ENCODE measurements at places on chromosomes 4 and X.
A peak's percentile ranks its signal among the peaks of the same experiment; 100 is the strongest.

GRCh38 chr4:40327340-40327739 lies 7.8 kb upstream of the CHRNA9 start:
- DNase-seq, result peak; percentile 33

GRCh38 chrX:136780763-136781162 lies at the start of gene ARHGEF6:
Gene ARHGEF6 (minus strand): TSS chrX:136780932. CDS start chrX:136780882, 50 bp downstream.
- no peak for DNase-seq

DNA sequence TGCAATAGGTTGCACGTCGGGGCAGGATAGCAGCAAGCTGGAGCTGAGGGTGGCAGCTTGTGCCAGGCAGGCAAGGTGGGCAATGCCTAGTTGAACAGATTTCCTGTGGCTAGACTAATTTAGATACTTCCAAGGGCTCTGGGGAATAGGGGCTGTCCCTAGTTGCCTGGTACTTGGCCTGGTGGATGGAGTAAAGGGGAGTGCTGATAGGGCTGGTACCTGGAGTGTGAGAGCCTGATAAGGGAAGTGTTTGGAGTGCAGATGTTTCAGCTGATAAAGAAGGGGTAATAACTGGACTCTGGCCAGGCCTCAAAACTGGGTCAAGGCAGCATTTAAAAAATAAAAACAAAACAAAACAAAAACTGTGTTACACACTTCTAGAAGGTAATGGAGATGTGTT lies 665.5 kb downstream of the CCSER1 start:
- DNase-seq, result no peak

DNA sequence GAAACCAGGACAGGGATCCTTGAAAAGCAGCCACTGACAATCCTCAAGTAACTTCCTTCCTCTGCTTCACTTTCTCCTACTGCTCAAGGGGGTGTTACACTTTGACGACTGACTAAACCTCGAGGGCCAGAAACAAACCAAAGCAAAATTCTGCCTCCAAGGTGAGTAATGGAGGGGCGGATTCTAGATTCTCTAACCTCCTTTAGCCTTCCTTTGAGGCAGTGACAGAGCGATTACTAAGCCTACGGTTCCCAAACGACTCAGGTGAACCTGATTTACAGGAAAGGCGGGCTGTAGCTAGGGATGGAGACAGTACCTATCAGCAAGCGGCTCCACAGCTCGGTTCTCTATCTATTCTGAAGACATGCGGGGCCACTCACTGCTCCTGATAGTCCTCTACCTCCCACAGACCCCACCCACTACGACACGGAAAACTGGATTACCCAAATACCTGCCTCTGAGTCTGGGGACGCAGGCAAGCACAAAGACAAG lies 487 bp downstream of the TBCK start:
- DNase-seq, result no peak

- DNase-seq, result no peak
Measured at GRCh38 chrX:32687379-32687778, 524.0 kb downstream of the DMD start.

GRCh38 chr4:2932951-2933565 lies 30.1 kb downstream of the NOP14 start:
- DNase-seq, result no peak

GRCh38 chrX:26411045-26411444 lies 195.1 kb downstream of the MAGEB5 start:
- DNase-seq, result no peak

- DNase-seq, result no peak
Measured at GRCh38 chr4:52983563-52984303, 121.6 kb downstream of the RASL11B start.

- no peak for DNase-seq
Measured at GRCh38 chr4:81482326-81482725, 10.6 kb upstream of the RASGEF1B start.

- DNase-seq, result no peak
Measured at GRCh38 chr4:168843635-168844034, 166.4 kb downstream of the CBR4 start.

DNA sequence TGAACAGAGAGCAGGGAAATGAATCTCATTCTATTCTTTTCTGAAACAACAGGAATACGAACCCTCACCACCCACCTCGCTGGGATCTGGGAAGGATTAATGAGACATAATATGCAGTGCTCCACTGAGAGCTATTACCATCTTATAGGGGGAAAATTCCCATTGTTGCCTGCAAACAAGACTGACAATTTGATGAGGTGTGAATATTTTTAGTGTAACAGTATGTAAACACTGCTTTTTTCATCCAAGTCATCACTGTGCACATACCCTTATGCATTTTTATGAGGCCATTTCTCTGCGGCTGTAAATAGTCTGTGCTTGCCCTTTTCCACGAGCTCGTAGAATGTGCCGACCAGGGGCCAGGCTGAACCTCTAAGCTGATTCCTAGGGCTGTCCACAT lies 285.6 kb upstream of the CPEB2 start:
- no peak for DNase-seq

DNA sequence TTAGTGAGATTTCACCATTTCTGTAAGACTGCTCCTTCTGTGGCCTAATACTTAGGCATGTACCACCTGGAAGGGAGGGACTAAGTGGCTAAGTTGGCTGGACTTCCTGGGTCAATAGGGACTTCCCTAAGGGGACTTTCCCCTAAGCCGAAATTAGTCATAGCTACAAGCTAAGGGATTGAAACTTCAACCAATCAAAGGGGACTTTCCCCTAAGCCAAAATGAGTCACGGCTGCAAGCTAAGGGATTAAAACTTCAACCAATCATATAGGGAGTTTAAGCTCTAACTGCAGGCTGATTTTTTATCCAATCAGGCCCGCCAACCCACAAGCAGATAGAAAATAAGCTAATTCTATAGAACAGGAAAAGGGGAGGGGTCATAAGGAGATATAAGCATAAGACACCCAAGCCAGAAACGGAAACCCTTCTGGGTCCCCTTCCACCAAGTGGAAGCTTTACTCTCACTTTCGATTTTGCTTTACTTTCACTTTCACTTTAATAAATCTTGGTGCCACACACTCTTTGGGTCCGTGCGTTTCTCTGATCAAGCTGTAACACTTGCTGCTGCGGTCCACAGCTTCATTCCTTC lies 382.8 kb downstream of the KLHL4 start:
- DNase-seq, result peak; percentile 22

DNA sequence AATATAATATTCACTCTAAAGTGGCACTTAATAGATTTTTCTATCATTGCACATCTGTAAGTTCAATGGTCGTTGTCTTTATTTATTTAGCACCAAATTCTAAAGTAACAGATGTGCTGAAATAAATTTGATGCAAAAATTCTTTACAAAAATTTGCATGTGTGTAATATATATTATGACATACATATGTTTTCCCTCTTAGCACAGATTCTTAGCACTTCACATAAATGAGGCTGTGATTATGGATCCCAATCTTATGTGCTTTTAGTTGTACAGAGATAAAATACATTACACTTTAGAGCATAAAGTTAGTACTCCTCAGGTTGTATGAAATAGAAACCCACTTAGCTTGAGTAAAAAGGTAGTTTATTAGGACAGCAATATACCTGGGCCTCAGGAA lies 915.1 kb downstream of the ADGRL3 start:
- DNase-seq, result no peak
